ENCODE measurements at places on chromosomes 13 and 19. TPM values are rescaled to one million over a fixed set of nuclear protein-coding genes. Genes with fewer than 3 reads are reported as not detected.

GRCh38 chr13:113048766-113049165 lies 56.8 kb upstream of the F7 start:
- DNase-seq = no peak
- peaks cover 72% of the 10 kb centered on the region for H3K36me3 ChIP-seq
- no peaks in the 10 kb centered on the region for H3K27me3 ChIP-seq

DNA sequence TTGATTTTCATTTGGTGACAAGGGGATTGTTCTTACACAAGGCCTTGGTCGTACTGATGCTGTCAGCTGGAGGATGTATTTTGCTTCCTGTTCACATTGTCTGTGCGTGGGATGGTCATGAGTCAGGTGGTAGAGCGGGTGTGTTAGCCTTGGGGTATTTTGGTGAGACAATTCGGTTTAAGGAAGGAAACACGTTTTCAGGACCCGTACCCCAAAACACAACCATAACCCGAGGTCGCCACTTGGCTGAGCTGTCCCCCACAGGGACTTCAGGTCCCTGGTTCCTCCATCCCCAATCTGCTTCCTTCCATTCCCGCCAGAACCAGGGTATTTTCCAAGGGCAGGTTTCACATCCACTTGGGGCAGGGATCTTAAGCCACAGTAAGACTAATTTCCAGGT lies 15.0 kb downstream of the MYO9B start:
- H3K36me3 ChIP-seq = peaks cover 20% of the 10 kb centered on the region
- DNase-seq = no peak
- H3K27ac ChIP-seq = no peak overlapping the region
- no peak overlapping the region for H3K4me3 ChIP-seq
- H3K27me3 ChIP-seq = no peaks in the 10 kb centered on the region

The TJP3 gene
- 5.0 TPM for total RNA-seq

- H3K36me3 ChIP-seq = no peaks in the 10 kb centered on the region
- no peak overlapping the region for H3K4me3 ChIP-seq
- DNase-seq = no peak
- no peak overlapping the region for H3K27ac ChIP-seq
Observed at GRCh38 chr13:43153436-43154090, 130.2 kb downstream of the DNAJC15 start.

DNA sequence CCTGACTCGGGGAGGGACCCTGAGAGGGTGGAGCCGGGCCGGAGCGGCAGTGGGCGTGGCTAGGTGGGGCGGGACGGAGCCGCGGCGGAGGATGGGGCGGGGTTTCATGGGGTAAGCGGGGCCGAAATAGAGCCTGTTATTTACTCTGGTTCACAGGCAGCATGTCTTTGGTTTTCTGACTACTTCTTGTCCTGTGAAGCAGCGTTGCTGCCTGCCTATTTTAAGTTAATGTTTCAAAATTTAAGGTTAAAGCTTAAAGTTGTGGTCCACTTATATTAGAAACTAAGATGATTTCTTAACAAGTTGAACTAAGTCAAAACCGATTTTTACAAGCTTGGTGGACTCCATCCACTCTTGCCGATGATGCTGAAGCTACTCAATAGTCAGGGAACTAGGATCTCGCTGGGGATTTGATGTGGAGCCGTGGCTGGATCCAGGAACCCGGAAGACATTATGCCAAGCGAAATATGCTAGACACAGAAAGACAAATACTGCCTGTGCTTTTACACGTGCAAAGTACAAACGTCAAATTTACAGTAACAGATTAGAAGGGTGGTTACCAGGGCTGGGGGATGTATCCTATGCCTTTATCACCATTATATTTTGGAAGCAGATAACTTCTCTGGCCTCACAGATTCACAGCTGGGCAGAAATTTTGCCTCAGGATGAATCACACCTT lies 433 bp upstream of the ZNF616 start:
- no peaks in the 10 kb centered on the region for H3K27me3 ChIP-seq
- DNase-seq = no peak
- H3K4me1 ChIP-seq = peaks cover 3% of the 10 kb centered on the region
- no peaks in the 10 kb centered on the region for H3K36me3 ChIP-seq

The IGFL2 gene
- total RNA-seq = 0.61 TPM

The ZNF99 gene
- 0.72 TPM for total RNA-seq

DNA sequence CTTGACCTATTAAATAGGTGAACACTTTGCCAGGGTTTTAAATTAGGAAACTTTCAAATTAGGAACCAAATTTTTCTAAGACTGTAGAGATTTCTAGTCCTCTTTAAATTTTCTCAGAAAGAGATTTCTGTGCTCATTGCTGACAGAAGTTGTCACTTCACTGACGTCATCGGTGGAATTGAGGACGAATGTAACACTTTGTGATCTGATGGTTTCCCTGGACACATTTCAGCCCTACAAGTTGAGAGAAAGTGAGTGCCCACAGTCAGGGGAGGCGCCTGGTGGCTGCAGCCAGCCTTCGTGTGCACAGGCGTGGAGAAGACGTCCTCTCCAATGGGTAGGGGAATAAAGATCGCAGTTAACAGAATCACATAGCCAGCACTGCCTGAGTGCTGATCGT lies 396.5 kb upstream of the TSHZ3 start:
- H3K27me3 ChIP-seq = no peaks in the 10 kb centered on the region
- H3K4me1 ChIP-seq = peaks cover 10% of the 10 kb centered on the region
- no peak overlapping the region for H3K27ac ChIP-seq
- no peaks in the 10 kb centered on the region for H3K36me3 ChIP-seq
- DNase-seq = no peak

The CDX2 gene
- not detected for total RNA-seq

- H3K27ac ChIP-seq = no peak overlapping the region
- no peak overlapping the region for H3K4me3 ChIP-seq
- H3K36me3 ChIP-seq = no peaks in the 10 kb centered on the region
- DNase-seq = no peak
Observed at GRCh38 chr13:64723724-64724123, 2506.4 kb downstream of the PCDH9 start.
